ENCODE measurements at places on chromosomes 1 and 21. TPM values are rescaled to one million over a fixed set of nuclear protein-coding genes. Genes with fewer than 3 reads are reported as not detected.

The CACYBP gene
- 25.1 TPM for total RNA-seq

The ATP6V1G3 gene
- total RNA-seq, result not detected

The APCS gene
- not detected for total RNA-seq

The RNF220 gene
- 86.3 TPM for total RNA-seq

The SLAMF9 gene
- total RNA-seq, result not detected

The OR10J1 gene
- total RNA-seq, result not detected

The ADORA3 gene
- total RNA-seq, result 4.7 TPM

DNA sequence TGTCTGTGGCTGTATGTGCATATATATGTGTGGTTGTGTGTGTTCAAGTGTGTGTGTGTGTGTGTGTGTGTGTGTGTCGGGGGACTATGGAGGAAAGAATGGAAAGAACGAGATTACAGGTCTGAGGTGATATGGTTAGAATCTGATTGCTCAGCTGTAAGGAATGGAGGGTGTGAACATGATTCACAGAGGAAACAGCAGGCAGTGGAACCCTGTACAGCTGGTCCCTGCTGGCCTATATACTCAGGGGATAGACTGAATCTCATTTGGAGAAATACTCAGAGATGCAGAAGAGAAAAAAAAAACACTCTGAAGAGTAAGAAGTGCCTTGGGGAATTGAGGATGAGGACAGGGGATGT, 180.1 kb upstream of the ESRRG start:
- no peak for DNase-seq

GRCh38 chr1:205339717-205340116, 17.0 kb downstream of the KLHDC8A start:
- no peak for DNase-seq

GRCh38 chr1:78619803-78620579, at the start of gene IFI44L:
Gene IFI44L (plus strand): TSS chr1:78620448. CDS start chr1:78627916, 7,468 bp downstream.
- DNase-seq, result no peak

- DNase-seq, result no peak
These were observed 154.9 kb downstream of the ZNF648 start for GRCh38 chr1:181906631-181907030.

- DNase-seq, result no peak
These were observed 115.5 kb downstream of the KCNK2 start for GRCh38 chr1:215198021-215198420.

DNA sequence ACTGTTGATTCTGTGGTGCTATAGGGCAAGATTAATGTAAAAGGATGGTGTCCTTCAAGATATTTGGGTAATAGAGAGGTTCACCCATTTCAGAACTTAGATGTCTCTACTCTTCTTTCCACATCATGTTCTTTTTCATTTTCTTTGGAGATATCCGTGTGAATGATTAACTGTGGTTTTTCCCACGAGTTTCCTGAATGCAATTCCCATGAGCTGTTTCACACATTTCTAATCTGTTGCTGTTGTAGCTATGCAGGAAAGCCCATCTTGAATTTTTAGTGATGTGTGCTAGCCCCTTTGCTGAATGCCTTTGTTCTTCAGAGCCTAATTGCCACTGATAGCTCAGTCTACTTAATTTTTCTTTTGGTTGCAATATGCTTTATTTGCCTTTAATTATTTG, 27.6 kb downstream of the SNX27 start:
- no peak for DNase-seq

GRCh38 chr1:201142011-201142848, 12.0 kb downstream of the TMEM9 start:
- DNase-seq, result no peak

GRCh38 chr1:36911561-36912364, 122.6 kb downstream of the GRIK3 start:
- no peak for DNase-seq

GRCh38 chr1:56417646-56418045, 161.7 kb downstream of the PLPP3 start:
- DNase-seq, result no peak

DNA sequence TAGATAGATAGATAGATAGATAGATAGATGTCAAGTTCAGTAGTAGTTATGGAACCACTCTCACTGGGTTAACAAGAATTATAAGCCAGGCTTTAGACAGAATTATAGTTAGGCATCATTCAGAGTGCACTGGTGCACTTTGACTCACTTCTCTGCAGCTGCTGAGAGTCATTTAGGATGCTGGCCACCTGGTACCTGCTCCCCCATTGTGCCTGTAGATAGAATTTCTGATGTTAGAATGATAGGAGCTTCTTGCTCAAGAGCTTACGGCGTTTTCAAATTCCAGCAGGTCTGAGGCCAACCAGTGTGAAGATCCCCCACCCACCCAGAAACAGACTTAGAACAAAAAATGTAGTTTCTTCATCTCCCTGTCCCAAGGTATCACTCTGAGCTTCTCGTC, 107.8 kb upstream of the HMCN1 start:
- no peak for DNase-seq

- DNase-seq, result no peak
These were observed 488.0 kb upstream of the PLXNA2 start for GRCh38 chr1:208731981-208732821.

DNA sequence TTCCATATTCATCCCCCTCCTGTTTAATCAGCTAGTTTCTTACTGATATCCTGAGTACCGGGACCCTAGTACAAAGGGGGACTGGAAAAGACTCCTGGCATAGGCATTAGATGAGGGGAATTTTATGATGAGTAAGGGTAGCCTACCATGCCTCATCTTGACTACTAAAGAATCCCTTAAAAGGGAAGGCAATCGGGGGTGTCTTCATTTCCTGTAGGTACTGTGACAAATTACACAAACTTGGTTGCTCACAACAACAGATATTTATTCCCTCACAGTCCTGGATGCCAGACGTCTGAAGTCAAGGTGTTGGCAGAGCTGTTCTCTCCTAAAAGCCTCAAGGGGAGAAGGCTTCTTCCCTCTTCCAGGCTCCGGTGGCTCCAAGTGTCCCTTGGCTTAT, 28.9 kb upstream of the RUNX1 start:
- no peak for DNase-seq

DNA sequence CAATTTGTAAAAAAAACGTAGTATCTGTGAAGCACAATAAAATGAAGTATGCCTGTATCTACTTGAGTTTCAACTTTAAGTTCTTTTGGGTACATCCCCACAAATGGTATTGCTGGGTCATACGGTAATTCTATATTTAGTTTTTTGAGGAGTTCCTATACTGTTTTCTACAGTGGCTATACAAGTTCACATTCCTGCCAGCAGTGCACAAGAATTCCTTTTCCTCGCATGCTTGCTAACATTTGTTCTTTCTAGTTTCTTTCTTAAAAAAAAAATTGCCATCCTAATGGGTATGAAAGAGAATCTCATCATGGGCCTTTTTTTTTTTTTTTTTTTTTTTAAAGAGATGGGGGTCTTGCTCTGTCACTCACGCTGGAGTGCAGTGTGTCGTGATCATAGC, 41.9 kb downstream of the UCK2 start:
- no peak for DNase-seq

DNA sequence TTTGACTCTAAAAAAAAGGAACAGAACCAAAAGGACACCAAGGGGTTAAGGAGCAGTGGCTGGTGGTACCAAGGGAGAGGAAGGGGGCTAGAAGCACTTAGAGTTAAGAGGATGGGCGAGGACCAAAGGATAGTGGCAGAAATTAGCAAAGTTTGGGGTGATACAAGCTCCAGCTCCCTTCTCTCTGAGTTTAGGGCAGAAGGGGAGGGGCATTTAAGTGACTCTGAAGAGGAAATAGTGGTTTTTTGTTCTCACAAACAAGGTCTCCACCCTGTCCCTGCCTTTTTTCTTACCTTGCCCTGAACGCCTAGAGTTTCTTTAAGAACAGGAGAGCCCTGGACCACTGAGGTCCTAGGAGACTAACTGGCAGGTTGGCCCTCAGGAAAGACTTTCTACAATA, 3.3 kb downstream of the CDC42SE1 start:
- DNase-seq, result no peak
